ENCODE measurements at places on chromosomes 7 and 10. TPM values are rescaled to one million over a fixed set of nuclear protein-coding genes. Genes with fewer than 3 reads are reported as not detected.

DNA sequence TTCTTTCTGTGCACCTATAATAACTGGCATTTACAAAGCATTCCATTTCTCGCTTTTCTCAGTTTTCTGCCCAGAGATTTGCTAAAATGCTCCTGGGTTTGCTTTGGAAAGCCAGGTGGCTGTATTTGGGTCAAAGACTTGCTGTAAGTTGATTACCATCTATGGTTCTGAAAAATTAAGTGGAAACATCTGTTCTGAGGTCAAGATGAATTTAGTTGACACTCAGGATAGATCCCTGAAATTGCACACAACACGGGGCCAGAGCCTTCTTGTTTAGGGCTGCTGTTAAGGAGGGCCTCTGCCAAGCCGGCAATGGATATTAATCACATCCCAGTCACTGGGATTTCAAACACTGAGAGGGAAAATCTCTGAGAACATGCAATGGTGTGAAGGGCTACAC is 111.6 kb upstream of the GLI3 start:
- no peak for DNase-seq

- no peak for DNase-seq
Measured at GRCh38 chr7:18698258-18698734, 202.7 kb downstream of the HDAC9 start.

GSDME gene
- 4.1 TPM for total RNA-seq

EXOC6 gene
- 10.1 TPM for total RNA-seq

GRCh38 chr7:98054585-98054984 is 52.1 kb upstream of the LMTK2 start:
- DNase-seq = no peak

GRCh38 chr10:15745751-15746150 is 26.0 kb upstream of the ITGA8 start:
- DNase-seq = no peak

DNA sequence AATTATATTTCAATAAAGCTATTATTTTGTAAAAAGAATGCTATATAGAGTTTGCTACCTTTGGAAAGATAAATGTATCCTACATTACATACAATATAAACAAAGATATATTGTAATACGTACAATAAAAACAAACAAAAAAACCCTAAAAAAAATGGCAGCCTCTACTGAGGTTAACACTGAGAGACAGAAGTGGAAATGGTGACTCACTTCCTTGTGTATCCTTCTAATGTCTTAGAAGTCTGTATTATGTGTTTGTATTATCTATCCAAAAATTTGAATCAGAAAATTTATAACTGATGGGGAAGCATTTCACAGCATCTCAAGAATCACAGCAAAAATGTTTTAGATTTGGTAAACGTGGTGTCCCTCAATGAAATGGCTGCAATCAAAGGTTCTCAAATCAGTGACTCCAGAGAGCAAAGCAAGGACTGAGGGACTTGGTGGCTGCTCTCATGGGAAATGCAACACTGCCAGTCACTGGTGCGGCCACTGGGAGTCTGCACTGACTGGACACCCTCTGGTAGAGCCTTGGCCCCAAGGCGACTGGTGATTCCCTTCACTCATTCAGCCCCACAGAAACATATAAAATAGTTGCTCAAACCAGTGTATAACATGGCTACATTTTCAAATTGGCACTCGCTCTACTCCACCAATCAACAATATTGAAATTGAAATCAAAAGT is 53.8 kb downstream of the PANK1 start:
- DNase-seq = no peak

DNA sequence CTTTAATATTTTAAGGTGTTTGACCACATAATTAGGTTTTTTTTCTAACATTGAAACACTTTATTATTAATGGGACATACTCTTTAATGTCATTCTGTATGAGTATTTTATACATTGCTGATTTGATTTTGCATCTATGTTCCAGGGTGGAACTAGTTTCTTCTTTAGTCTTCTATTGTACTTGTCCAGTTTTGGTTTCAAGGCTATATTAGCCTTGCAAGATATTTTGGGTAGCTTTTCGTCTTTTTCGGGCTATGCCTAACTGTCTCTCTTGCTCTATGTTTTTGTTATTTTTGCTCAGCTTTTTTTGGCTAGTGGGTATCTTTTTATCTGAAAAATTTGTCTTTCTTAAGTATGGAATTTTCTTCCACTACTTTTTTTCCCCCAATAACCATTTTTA is 38.7 kb upstream of the MKX start:
- DNase-seq = no peak

DNA sequence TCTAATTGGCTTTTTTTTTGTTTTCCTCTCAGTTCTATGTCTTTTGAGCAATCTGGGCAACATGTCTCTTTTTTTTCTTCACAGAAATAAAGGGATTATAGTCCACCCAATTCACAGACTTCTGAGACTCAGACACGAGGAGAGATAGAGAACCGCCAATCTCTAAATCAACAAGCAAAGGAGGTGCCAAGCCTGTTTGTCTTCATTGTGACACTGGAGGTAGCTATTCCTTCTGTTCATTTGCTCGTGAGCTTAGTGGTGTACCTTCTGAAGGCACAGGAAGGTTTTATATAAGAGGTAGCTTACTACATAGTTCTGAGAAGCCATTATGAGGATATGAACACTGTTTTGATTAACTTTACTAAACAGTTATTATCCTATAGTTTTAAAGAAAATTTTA is 6.1 kb downstream of the EPHB6 start:
- no peak for DNase-seq

DNA sequence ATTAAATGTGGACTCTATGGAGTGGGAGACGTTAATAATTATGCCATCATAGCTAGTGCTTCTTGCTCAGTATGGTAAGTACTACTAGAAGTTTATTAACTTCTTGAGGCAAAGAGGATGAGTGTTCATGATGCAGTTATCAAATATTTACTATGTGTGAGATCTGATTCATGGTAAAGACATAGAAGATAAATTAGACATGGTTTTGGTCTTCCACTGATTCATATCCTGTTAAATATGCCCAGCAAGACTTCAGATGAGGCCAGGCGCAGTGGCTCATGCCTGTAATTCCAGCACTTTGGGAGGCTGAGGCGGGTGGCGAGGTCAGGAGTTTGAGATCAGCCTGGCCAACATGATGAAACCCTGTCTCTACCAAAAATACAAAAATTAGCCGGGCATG is 547.1 kb upstream of the ANKRD30A start:
- DNase-seq = no peak

GRCh38 chr10:60778971-60779796 is 906 bp downstream of the CDK1 start:
- DNase-seq = no peak

TUBGCP2 gene
- total RNA-seq = 44.7 TPM

DNA sequence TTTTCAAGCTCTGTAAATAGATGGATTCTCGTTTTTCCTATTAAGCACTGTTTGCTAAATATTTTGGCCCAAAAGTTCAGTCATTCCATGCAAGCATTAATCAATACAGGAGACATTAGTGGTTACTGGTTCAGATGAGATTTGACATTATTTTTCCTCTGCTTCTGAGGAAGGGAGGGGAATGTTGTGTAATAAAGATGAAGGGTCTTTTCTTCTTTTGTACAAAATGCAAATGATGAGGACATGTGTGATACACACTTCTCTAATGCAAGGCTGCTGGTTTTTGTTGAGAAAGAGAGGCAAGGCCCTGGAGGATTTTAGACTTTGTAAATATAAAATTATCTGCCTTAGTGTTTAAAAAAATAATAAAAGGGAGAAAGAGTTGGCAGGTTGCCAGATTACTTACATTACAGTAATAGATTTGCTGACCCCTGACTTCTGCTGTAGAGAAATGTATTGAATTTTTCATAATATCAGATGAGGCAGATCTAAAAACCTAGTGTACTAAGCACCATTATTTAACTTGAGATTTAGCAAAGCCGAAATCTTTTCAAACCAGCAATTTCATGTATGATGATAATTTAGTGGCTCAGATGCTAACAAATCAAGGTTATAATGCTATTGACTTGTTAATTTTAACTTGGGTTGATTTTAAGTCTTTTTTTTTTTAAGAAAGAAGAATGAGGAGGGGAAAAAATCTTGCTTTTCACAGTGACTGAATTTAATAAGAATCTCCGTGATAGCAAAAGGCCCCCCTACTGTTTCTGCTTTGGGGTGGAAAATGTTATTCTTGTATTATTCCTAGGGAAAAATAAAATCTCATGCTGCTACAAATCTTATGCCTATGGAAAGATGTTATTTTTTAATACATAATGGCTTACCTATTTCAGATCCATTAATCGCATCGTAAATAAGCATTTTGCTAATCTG is 180.1 kb downstream of the ARID5B start:
- no peak for DNase-seq

GRCh38 chr10:104842704-104843103 is 201.6 kb downstream of the SORCS3 start:
- no peak for DNase-seq

All from Right ventricle myocardium inferior (tissue), 1 donor.